ENCODE measurements at places on chromosomes 11 and 22.
A peak's percentile ranks its signal among the peaks of the same experiment; 100 is the strongest.

GRCh38 chr22:40578171-40578570, 58.3 kb downstream of the MRTFA start:
- DNase-seq: no peak

DNA sequence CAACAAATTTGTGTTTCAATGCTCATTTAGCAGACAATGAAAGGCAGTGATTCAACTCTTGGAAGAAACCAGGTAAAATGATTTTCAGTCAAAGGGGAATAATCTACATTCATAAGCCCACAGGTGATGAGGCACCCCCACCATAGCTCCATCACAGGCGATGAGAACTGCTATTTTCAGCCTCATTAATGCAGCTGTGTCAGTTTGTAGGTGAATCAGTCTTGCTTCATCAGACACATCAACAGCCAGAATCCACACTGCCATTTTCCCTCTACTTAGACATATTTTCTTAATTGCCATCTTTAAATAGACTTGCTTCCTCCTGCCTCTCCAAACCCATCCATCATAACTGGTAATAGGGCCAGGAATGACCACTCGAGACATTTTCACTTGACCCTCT, 701.0 kb downstream of the OPCML start:
- DNase-seq: no peak

GRCh38 chr22:47148956-47149728, 386.7 kb downstream of the TBC1D22A start:
- DNase-seq: no peak

DNA sequence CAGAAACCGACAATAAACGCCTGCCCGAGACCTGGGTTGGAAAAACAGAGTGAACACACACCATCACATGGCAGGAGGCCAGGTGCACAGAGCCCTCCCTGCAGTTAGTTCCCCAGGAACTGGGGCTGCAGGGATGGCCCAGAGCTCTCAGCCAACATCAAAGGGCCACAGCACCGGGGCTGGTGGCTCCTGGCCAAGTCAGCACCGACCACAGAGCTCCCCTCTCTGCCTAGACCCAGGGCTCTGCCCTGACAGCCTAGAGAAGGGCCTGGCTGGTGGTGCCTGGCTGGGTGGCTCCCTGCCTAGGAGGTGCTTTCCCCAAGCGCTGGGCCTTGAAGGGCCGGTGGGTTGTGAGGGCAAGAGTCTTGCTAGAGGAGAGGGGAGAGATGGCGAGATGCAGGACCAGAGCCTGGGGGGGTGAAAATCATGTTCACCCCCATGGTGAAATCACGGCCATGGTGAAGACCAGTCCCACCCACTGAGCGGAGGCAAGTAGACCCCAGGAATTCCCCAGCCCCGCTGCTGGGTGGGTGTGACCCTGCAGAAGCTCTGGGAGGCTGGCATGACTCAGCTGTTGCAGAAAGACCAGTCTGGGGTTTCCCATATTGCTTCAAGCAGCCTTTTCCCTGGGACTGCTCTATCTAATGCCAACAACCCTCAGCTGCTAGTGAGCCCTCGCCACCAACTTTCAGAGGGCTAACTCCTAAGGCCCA, 7.2 kb upstream of the BID start:
- DNase-seq: peak; percentile 25

DNA sequence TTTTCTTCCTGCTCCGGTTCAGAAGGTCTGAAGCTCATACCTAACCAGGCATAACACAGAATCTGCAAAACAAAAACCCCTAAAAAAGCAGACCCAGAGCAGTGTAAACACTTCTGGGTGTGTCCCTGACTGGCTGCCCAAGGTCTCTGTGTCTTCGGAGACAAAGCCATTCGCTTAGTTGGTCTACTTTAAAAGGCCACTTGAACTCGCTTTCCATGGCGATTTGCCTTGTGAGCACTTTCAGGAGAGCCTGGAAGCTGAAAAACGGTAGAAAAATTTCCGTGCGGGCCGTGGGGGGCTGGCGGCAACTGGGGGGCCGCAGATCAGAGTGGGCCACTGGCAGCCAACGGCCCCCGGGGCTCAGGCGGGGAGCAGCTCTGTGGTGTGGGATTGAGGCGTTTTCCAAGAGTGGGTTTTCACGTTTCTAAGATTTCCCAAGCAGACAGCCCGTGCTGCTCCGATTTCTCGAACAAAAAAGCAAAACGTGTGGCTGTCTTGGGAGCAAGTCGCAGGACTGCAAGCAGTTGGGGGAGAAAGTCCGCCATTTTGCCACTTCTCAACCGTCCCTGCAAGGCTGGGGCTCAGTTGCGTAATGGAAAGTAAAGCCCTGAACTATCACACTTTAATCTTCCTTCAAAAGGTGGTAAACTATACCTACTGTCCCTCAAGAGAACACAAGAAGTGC, 661 bp upstream of the MALAT1 start:
- peak; percentile 55 for DNase-seq

DNA sequence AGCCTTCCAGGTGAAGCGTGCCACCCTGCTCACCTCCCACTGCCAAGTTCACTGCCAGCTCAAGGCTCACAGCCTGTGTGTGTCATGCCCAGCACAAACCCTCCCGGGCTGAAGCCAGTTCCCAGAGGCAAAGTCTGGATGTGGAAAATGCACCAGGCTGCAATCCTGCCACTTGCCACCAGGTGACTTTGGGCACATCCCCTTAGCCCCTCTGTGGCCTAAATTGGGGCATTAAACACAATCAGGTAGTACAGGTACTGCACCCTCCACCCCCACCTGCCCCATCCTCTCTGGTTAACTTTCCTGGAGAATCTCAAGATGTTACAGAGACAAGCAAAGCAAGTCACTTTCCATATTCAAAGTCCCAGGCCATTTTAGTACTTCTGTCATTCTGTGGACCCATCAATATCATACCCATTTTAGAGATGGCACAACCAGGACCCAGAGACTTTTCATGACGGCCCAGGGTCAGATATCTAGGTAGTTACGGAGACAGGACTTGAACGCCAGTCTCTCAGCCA, 1.8 kb upstream of the RASD2 start:
- no peak for DNase-seq

GRCh38 chr11:116618461-116618860, 154.3 kb downstream of the BUD13 start:
- DNase-seq: no peak

GRCh38 chr11:117822074-117823033, 2.2 kb downstream of the FXYD2 start:
- no peak for DNase-seq

DNA sequence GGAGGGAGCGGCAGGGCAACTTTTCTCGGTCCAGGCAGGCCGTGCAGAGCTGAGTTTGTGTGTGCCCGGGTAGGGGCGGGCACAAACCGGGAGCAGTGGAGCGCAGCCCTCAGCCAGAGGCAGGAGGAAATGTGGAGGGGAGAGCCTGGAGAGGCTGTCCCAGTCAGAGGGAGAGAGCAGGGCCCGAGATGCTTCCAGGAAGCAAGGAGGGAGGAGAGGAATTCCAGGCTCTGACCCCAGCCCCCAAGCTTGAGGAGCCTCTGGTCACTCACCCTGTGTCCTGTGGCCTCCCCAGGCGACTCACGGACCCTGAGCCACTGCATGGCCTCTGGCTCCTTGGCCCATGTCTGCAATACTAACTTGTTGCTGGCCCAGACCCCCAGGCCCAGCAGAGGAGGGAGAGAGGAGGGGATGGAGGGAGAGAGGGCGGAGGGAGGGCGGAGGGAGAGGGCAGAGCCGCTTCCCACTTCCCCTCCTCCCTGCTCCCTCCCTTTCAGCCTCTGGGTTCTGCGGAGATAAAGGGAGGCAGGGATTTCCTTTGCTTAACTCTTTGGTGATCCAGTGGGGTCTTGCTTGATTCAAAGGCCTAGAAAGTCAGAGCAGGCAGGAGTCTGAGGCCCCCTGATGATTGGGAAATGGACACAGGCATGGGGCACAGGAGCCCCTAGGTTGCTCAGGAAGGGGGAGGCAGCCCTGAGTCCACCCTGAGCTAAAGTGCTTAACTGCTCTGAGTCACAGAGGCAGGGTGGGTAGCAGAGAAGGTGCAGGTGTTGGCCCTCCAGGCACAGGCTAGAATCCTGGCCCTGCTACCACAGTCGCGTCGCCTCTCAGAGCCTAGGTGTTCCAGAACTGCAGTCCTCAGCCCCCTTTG, at the start of gene C1QTNF6:
TSS of gene C1QTNF6 (minus strand) at position 357 of the 871 bp plus-strand sequence. CDS start at position 323, 34 bp downstream.
- DNase-seq: peak; percentile 7

DNA sequence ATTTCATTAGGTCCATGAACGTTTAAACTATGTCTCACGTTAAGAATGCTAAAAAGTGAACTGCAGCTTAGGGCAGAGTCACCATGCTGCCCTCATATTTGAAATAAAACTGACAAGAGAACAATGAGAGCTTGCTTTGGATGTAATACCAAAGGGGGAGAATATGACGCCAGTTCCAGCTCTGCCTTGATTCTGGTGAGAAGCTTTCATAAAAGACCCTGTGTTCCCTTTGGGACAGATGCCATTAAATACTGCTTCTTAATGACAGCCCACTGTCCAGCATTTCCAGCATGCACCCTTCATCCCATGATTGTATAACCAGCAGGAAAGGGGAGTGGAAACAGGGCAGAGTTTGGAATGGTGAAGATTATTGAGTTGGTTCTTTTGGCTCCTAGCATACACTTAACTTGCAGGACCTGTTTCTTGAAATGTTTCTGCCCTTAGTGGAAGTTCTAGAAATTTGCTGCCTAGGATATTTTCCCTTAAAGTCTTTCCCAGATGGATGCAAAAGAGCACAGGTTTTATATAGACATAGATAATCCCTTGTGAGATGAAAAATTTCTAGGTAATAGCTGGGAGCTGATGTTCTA, 139.3 kb upstream of the LDLRAD3 start:
- DNase-seq: no peak

GRCh38 chr11:62725646-62726045, 1.6 kb downstream of the HNRNPUL2 start:
- DNase-seq: no peak

DNA sequence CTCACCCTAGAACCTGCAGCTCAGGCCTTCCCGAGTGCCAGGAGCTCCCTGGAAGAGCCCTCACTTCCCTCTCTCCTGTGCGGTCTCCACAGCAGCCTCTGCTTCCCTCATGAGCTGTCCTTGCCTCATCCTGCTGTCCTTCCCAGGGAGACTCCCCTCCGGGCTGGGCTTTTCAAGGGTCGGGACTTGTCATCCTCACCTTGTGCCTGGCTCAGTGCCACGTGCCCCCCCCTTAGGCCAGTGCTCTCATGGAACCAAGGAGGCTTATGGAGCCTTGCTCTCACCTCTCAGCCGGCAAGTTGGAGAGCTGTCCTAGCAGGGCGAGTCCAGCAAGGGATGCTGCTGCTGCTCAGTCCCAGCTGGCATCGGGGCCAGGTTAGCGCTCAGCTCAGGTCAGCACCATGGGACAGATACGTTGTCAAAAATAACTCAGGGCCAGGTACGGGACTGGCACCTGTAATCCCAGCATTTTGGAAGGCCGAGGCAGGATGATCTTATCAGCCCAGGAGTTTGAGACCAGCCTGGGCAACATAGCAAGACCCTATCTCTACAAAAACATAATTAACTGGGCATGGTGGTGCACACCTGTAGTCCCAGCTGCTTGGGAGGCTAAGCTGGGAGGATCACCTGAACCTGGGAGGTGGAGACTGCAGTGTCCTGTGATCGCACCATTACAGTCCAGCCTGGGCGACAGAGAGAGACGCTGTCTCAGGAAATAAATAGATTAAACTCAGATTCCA, 13.6 kb downstream of the CTTN start:
- no peak for DNase-seq

- no peak for DNase-seq
Observed at GRCh38 chr11:112012874-112013273, 12.3 kb upstream of the DLAT start.

- peak; percentile 43 for DNase-seq
Observed at GRCh38 chr11:63769714-63770455, 1.3 kb upstream of the ZFTA start.

GRCh38 chr11:2586087-2586792, 113.6 kb downstream of the KCNQ1OT1 start:
- no peak for DNase-seq

- peak; percentile 78 for DNase-seq
Observed at GRCh38 chr11:119481021-119481666, 58.2 kb upstream of the THY1 start.

DNA sequence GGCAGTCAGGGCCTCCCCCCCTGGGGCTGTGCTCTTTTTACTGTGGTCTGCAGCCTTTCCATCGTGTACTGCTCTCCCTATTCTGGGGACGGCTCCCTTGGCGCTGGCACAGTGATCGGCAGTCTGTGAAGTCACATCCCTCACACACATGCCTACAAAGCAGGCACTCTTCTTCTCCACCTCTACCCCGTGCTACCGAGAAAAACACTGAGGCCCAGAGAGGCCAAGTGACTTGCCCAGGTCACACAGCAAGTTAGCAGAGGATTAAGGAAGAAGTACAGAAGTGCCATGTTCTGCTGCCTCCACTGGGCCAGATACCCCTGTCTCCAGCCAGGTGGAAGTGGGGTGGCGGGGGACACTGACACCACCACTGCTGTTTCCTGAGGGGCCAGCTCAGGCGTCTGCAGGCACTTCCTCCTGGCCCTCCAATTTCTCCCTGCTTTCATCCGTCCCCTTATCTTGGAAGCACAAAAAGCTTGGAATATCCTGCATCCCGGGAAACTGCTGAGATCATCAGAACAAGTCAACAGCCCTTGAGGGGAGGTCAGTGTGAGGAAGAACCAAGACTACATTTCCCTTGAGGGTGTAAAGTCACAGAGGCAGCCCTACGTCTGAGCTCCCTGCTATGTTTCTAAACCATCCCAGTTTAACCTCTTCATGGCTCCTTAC, 30.2 kb upstream of the KLHL35 start:
- DNase-seq: no peak

- DNase-seq: no peak
Observed at GRCh38 chr11:61472868-61473267, 35.7 kb upstream of the LRRC10B start.

- DNase-seq: no peak
Observed at GRCh38 chr11:77799338-77799737, 21.2 kb downstream of the RSF1 start.

GRCh38 chr11:443542-444199, 1.9 kb upstream of the ANO9 start:
- DNase-seq: no peak

- no peak for DNase-seq
Observed at GRCh38 chr11:41346042-41346441, 113.4 kb downstream of the LRRC4C start.

DNA sequence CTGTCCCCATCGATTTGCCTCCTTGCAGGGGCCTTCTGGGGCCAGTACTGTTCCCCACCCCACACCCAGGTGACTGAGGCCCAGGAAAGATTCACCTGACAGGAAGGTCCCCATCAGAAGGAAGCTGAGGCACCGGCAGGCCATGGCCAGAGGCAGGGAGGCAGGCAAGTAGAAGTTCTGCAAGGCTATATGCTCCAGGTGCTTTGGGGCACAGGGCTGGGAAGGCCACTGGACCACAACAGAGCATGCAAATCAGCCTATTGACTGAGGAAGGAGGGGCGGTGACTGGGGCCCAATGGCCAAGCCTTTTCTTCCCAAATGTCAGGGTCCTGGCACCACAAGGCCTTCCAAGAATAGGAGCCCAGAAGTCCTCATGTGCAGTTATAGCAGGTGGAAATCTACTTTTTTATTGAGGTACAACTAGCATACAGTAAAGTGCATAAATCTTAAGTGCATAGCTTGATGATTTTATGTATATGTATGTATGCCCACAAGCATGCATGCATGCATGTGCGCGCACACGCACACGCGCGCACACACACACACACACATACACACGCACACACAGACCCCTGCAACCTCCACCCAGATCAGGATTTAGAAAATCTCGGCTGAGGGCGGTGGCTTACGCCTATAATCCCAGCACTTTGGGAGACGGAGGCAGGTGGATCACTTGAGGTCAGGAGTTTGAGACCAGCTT, at the start of gene VPREB3:
TSS of gene VPREB3 (minus strand) at position 206 of the 700 bp plus-strand sequence. CDS start at position 144, 62 bp downstream.
- no peak for DNase-seq

GRCh38 chr11:75351541-75351790, at the start of gene ARRB1:
Gene ARRB1 (minus strand): TSS chr11:75351661. CDS start chr11:75351607, 54 bp downstream.
- no peak for DNase-seq

- DNase-seq: no peak
Observed at GRCh38 chr22:31603081-31603525, 58.9 kb downstream of the PISD start.

Data from NCI-H1105 (cell line).